ENCODE measurements at places on chromosomes 4 and X. TPM values are rescaled to one million over a fixed set of nuclear protein-coding genes. Genes with fewer than 3 reads are reported as not detected.

GRCh38 chrX:13096728-13097127, 52.3 kb upstream of the FAM9C start:
- H3K4me3 ChIP-seq, result no peak overlapping the region
- DNase-seq, result no peak
- peaks cover 2% of the 10 kb centered on the region for H3K27me3 ChIP-seq
- H3K36me3 ChIP-seq, result no peaks in the 10 kb centered on the region
- H3K27ac ChIP-seq, result no peak overlapping the region

SHROOM4 gene
- total RNA-seq, result 21.8 TPM

DNA sequence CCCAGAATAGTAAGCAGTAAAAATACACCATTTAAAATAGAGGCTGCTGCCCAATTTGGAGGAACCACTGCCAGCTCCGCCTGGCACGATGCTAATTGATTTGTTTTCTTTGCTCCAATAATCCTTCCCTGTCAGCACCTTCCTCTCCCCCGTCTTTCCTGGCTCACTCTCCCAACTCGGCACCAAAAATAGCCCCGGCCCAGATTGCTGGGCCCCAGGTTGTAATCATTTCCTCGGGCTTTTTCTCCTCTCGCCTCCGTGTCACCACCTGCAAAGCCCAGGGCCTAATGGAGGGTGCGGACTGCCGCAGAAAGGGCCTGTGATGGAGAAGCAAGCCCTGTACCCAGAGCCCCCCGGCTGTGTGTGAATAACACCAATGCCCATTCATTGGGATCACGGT, 197.6 kb upstream of the PSAPL1 start:
- no peak overlapping the region for H3K4me3 ChIP-seq
- no peak overlapping the region for H3K27ac ChIP-seq
- no peaks in the 10 kb centered on the region for H3K36me3 ChIP-seq
- DNase-seq, result peak; percentile 40

- no peaks in the 10 kb centered on the region for H3K36me3 ChIP-seq
- H3K27me3 ChIP-seq, result no peaks in the 10 kb centered on the region
- no peak overlapping the region for H3K4me3 ChIP-seq
- DNase-seq, result no peak
- H3K4me1 ChIP-seq, result no peaks in the 10 kb centered on the region
Measured at GRCh38 chr4:163665101-163665500, 170.6 kb downstream of the TMA16 start.

GRCh38 chrX:69121321-69122000, 43.8 kb downstream of the PJA1 start:
- H3K36me3 ChIP-seq, result no peaks in the 10 kb centered on the region
- no peak for DNase-seq
- no peaks in the 10 kb centered on the region for H3K27me3 ChIP-seq

ZNF711 gene
- 4.7 TPM for total RNA-seq

DNA sequence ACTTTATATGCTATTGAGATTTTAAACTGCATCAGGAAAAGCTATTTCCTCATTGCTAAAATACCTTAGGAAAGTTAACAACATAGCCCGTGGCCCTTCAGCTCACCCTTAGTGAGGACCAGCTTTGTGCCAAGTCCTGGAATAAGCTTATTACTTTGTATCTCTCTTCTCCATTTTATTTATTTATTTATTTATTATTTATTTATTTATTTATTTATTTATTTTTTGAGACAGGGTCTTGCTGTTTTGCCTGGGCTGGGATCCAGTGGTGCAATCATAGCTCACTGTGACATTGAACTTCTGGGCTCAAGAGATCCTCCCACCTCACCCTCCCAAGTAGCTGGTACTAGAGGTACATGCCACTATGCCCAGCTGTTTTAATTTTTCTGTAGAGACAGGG, 6.3 kb downstream of the RHOXF1 start:
- no peak for DNase-seq
- no peak overlapping the region for H3K27ac ChIP-seq
- H3K36me3 ChIP-seq, result no peaks in the 10 kb centered on the region
- H3K4me1 ChIP-seq, result no peaks in the 10 kb centered on the region

PDS5A gene
- total RNA-seq, result 59.8 TPM

DNA sequence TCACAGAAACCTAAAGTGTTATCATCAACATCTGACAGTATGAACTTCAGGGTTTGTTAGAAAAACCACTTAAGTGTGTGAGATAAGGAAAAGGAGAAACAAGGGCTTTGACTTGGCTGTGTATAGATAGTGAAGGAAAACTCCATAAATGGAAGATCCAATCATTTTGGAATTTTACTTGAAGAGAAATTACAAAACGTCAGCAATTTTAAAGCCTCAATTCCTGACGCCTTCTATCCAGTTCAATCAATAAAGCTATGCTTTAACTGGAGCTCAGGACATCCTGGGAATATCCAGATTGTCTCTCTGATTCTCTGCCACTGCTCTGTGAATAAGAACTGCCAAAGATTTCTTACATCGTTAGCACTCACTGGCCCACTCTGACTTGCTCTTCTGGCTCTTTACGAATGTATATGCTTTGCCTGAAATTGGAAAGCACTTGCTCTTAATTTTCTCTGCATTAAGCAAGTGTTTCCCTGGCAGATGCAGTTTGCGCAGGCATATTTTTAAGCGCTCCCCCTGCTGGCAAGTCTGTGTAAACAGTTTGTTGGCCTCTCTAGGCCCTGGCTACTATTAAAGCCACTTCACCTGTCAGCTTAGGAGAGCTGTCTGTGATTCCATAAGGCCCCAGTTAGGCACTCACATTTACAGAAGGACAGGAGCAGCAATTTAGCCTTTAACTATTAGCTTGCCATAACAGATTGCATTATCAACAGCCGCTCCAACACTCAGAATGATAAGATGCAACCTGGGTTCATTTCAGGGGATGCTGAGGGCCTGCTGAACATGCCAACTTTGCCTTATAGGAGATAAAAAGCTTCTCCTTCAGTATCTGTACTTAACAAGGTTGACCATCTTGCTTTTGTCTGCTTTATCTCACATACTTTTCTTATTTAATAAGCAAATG, 251.4 kb upstream of the DDX53 start:
- no peak overlapping the region for H3K4me3 ChIP-seq
- no peak overlapping the region for H3K27ac ChIP-seq
- peak; percentile 47 for DNase-seq
- no peaks in the 10 kb centered on the region for H3K36me3 ChIP-seq
- H3K27me3 ChIP-seq, result no peaks in the 10 kb centered on the region

DNA sequence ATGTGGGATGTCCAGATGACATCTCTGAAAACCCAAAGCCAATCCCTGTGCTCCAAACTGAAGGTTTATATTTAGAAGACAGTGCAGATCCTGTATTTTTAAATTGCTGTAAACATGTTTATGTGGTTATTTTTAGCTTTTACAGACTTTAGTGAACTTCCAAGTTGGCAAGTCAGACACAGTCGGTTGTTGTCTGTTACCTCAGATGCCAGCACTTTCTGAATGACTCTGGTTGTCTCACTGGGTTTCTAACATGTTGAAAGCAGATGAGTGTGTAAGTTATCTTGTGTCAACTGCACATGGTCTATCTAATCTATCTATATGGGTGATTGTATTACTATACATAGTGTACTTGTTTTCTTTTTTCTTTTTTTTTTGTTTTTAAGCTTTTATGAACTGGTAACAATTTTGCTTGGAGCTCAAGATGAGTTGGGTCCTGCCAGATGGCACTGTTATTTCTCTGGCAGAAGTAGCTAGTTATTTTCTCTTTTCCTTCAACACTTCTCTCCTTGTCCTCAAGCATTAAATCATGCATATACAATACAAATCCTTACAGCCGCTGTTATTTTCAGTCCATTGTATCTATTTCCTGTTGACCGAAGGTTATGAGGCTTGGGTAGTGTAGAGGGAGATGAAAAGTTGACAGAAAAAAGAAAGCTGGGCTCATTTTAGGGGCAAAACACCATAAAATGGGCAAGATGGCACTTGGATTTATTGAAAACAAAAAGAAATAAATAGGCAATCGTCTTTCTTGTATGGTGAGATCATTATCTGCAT, 66.3 kb downstream of the GAB1 start:
- no peaks in the 10 kb centered on the region for H3K27me3 ChIP-seq
- no peak overlapping the region for H3K4me3 ChIP-seq
- DNase-seq, result no peak
- peaks cover 52% of the 10 kb centered on the region for H3K4me1 ChIP-seq

DNA sequence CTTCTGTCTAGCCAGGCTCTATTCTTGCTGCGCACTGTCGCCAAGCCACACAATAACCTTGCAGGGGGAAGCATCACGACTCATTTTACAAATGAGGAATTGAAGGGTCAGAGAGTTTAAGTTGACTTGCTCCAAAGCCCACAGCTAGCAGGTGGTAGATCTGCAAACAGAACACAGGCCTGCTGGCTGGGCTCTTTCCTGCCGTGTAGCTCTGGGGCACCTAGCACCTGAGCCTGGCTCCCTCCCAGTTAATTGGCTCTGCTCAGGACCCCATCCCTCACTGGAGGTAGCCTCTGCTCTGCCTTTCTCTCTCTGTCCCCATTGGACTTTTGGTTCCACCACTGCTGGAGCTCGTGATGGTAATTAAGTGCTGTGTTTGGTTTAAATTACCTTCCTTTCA, 98.5 kb downstream of the NSUN7 start:
- H3K27ac ChIP-seq, result no peak overlapping the region
- H3K36me3 ChIP-seq, result no peaks in the 10 kb centered on the region
- no peak overlapping the region for H3K4me3 ChIP-seq
- no peaks in the 10 kb centered on the region for H3K27me3 ChIP-seq
- H3K4me1 ChIP-seq, result no peaks in the 10 kb centered on the region
- DNase-seq, result no peak

- H3K36me3 ChIP-seq, result no peaks in the 10 kb centered on the region
- peaks cover 16% of the 10 kb centered on the region for H3K4me1 ChIP-seq
- no peak overlapping the region for H3K4me3 ChIP-seq
- no peak overlapping the region for H3K27ac ChIP-seq
Measured at GRCh38 chr4:22498866-22499265, 17.0 kb downstream of the ADGRA3 start.

DNA sequence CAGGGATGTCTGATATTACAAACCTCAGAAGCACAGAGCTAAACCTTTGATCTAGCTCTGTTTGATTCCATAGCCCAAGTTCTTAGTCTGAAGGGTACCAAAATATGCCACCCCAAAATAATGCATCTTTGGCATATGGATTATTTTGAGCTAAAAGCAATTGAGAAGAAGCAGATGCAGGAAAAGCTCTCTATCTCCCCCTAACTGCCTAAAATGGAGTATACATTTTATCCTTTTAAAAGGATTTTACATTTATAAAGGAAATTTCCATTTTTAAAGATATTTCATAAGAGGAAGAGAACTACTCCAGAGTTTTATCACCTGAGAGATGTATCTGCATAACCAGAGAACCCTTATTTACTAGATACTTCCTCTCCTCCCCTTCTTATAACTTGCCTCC, 158.7 kb downstream of the ZNF674 start:
- H3K27ac ChIP-seq, result no peak overlapping the region
- no peaks in the 10 kb centered on the region for H3K36me3 ChIP-seq
- H3K27me3 ChIP-seq, result no peaks in the 10 kb centered on the region
- no peaks in the 10 kb centered on the region for H3K4me1 ChIP-seq
- H3K4me3 ChIP-seq, result no peak overlapping the region

DNA sequence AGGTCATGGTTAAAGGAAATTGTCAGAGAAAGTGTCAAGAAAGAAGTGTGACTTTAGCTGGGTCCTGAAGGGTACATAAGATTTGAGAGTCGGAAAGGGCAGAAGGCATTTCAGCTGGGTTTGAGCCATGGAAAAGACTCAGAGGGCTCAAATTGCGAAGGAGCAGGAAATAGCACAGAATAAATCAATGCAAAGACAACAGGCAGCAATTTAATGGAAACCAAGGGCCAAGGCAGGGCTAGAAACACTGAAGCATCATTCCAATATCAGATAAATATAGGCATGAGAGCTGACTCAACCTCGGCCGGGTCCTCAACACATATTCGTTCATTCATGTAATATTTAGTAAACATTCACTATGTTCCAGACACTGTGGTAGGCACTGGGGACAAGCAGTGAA, 3.6 kb upstream of the FMR1 start:
- no peaks in the 10 kb centered on the region for H3K27me3 ChIP-seq
- H3K4me1 ChIP-seq, result no peaks in the 10 kb centered on the region
- H3K4me3 ChIP-seq, result no peak overlapping the region
- no peak overlapping the region for H3K27ac ChIP-seq
- no peaks in the 10 kb centered on the region for H3K36me3 ChIP-seq

DNA sequence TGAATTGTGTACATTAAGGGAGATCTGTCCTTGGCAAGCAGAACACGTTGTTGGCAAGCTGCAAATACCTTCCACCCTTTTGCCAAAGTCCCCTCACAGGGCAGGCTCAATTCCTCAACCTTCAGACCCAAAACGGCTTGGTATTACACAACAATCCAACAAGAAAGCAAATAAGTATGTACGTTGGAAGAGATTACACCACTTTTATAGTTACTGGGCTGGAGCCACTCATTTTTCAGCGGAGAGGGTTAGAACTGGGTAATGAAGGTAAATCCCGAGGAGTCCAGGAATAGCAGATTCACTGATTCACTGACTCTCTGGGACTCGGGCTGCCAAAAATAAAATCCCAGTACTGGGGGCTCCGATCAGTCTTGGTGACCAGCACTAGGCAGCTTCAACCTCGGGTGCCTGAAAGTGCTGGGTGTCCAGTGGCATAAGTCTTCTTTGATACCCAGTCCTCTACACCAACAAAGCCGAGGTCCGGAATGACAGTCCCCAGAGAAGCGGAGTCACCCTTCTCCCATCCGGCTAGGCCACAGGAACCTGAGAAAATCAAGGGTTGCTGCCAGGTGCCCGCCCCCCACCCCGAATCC, 587 bp downstream of the TIMM8A start:
- no peaks in the 10 kb centered on the region for H3K36me3 ChIP-seq
- peak overlapping the region; percentile 81 for H3K4me3 ChIP-seq
- H3K4me1 ChIP-seq, result peaks cover 2% of the 10 kb centered on the region
- no peaks in the 10 kb centered on the region for H3K27me3 ChIP-seq
- peak overlapping the region; percentile 89 for H3K27ac ChIP-seq

DNA sequence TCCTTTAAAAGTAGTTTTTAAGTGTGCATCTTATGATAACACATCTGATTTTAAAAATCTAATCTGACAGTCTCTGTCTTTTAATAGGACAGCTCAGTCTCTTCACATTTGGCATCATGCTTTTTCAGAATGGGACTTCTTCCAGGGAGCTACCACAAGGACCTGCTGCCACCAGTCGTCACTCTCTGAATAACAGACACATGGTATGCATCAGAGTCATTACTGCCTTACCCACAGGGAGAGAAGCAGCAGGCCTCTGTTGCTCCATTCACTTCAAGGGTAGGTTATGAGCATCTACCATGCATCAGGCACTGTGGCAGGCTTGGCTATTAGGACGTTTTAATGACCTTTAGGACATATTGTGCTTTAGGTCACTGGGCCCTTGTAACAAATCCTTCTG, 50.0 kb upstream of the AFAP1 start:
- H3K4me1 ChIP-seq, result peaks cover 2% of the 10 kb centered on the region
- H3K36me3 ChIP-seq, result no peaks in the 10 kb centered on the region
- H3K27me3 ChIP-seq, result no peaks in the 10 kb centered on the region
- no peak overlapping the region for H3K4me3 ChIP-seq
- H3K27ac ChIP-seq, result no peak overlapping the region

GRCh38 chrX:40434947-40435346, 145.8 kb upstream of the ATP6AP2 start:
- H3K36me3 ChIP-seq, result no peaks in the 10 kb centered on the region
- H3K27me3 ChIP-seq, result no peaks in the 10 kb centered on the region
- no peaks in the 10 kb centered on the region for H3K4me1 ChIP-seq
- peak; percentile 61 for DNase-seq
- H3K27ac ChIP-seq, result no peak overlapping the region
- H3K4me3 ChIP-seq, result no peak overlapping the region

Data from kidney (tissue), 22 donors.